Substantia nigra (tissue), 51 donors: ENCODE measurements at places on chromosomes 6 and 20.

DNA sequence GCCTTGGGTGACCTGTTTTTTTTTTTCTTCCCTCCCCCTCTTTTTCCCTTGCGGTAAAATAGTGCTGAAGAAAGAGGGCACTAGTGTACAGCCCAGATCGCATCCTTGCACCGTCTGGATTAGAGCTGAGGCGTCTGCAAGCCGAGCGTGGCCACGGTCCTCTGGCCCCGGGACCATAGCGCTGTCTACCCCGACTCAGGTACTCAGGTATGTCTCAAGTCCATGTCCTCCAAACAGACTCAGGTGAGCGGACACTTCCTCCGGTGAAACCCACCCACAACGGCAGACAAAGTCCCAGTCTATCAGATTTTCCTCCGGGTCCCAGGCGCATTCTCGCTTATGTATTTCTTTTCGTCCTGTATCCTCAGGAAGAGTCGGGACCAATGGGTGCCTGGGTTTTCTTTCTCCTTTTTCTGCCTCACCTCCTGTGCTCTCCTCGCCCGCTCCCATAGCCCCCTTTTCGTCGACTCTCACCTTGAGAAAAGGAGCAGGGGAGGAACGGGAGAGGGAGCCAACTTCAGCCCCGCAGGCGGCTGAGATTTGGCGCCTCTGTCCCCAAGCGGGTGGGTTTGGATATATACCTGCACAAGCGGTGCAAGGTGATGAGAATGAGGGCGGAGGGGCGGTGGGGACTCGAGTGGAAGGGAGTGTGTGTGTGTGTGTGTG, 1.1 kb upstream of the GRM1 start:
- DNase-seq = no peak

DNA sequence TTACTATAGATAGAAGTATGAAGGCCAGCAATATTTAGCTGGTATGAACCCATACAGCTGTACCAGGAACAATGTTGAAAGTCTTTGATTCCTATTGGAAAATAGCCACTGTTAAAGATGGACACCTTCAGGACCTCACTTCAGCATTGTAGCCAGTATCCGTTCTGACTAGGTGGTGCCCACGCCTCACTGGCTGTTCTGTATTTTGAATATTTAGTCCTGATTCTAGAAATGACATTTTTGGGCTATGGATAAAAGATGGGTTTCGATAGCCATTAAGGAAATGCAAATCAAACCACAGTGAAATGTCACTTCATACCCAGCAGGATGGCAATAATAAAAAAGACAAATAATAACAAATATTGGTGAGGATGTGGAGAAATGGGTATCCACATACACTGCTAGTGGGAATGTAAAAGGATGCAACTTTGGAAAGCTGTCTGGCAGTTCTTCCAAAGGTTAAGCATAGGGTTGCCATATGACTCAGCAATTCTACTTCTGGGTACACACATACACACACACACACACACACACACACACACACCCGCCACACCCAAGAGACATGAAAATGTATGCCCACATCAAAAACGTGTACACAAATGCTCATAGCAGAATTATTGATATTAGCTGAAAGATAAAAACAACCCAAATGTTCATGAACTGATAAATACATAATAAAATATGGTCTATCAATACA, 56.8 kb downstream of the UTRN start:
- DNase-seq = no peak

DNA sequence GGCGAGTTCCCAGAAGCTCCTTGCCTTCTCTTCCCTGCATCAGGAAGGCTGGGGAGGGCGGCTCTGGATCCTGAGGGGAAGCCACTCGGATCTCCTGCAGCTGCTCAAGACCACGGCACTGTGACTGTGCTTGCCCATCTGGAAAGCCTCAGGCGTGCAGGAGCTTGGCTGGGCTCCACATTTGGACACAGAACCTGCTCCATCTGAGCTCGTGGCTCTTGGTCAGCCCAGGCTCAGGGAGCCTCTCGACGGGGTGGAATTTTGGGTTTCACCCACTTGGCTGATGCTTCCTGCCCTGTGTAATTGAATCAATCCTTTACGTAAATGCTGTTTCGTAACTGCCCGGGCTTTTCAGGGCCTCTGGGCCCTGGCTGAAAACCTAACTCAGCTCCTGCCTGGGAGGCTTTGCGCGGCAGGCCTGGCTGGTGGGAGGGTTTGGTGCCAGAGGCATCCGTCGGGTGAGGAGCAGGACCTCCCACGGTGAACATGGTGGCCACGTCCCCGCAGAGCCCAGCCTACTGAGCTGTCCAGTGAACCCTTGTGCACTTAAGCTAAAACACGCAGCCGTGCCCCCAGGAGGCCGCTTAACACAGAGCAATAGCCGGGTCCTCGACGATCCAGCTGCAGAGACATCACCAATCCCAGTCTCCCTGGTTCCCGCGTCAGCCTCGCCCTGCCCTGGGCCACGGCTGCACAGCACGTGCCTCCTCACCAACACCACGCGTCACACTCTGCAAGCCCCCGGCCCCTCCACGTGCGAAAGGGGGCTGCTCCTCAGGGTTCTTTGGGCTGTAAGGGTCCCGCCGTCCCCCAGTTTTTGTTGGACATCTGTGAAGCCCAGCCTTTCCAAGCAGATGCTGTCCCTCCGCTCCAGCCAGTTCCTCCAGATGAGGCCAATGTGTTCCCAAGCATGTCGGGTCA, 241.0 kb downstream of the DLL1 start:
- DNase-seq = no peak

DNA sequence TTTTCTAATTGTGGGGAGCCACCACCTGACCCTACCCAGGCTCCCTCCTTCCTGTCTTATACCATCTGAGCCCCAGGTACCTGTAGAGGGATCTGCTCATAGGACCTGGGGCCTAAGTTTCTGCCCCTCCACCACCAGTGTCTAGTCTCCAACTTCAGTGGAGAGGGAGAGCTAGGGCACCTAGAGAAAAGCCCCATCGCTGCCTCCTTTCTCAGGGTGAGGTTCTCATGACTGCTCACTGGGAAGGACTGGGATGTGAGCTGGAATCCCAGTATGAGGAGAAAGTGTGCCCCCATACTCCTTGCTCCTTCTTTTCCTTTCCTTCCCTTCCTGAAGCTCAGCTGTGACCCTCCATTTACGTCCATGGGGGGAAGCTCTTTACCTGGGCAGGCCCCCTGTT, 231.6 kb downstream of the LRFN2 start:
- DNase-seq = no peak

GRCh38 chr20:21053002-21053762, 53.0 kb downstream of the LINC00237 start:
- DNase-seq = no peak

- no peak for DNase-seq
These were observed 157.7 kb upstream of the FLRT3 start for GRCh38 chr20:14495066-14495465.

- no peak for DNase-seq
These were observed 31.5 kb upstream of the MOCS1 start for GRCh38 chr6:39965751-39966150.

DNA sequence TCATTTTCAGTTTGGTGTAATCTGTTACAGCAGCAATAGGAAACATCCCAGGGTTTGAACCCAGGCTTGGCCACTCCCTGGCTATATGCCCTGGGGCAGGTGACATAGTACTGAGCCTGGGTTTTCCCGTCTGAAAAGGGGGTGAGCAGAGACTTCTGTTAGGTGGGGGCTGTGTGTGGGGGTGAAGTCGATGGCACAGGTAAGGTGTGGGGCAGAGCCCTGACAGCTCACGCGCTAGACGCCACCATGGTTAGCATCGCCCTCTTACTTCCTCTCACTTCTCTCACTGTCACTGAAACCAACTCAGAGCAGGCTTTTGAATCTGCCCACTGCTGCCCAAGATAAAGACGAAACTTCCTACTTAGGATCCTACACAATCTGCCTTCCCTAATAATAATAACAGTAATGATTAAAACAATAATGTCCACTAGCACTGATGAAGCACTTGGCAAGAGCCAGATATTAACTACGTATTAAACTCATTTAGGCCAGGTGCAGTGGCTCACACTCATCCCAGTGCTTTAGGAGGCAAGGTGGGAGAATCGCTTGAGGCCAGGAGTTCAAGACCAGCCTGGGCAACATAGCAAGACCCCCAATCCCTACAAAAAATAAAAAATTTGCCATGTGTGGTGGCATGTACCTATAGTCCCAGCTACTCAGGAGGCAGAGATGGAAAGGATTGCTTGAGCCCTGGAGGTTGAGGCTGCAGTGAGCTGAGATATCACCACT, 117.9 kb upstream of the PTPN1 start:
- DNase-seq = no peak

- DNase-seq = no peak
These were observed 41.7 kb downstream of the SLC9A8 start for GRCh38 chr20:49854190-49854875.

GRCh38 chr6:2940010-2940850, 31.1 kb downstream of the SERPINB6 start:
- DNase-seq = no peak

- DNase-seq = no peak
These were observed 1.1 kb downstream of the AGPAT4 start for GRCh38 chr6:161272635-161273273.

DNA sequence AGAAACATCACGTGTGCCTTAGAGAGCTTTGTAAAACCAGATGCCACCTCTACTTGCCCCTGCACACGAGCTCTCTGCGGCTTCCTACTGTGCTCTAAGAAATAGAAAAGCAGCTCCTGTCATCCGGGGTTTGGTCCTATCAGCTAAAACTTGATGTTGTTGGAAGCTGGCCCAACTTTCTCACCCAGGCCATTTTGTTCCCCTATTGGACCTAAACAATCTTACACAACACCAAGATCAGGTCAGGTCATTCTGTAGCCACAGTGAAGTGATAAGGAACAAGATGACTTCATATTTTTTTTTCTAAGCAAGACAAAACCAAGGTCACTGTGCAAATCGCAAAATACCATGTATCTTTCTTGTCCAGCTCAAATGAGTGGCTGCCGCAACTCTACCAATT, 486.0 kb downstream of the PTPRT start:
- no peak for DNase-seq

DNA sequence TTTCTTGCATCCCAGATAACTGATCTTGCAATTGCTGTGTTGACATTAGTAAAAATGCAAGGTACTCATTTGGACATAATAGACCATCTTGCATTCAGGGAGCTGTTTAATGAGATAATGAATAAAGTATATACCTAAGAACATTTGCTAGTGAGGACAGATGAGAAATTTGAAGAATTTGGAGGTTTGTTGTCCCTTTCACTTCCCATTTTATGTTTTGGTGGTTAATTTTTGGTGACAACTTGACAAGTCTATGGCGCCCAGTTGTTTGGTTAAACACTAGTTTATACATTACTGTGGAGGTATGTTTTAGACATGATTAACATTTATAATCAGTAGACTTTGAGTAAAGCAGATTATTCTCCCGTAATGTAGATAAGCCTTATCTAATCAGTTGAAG, 300.2 kb upstream of the SYNCRIP start:
- DNase-seq = no peak

GRCh38 chr6:119024111-119024510, 54.4 kb downstream of the FAM184A start:
- DNase-seq = no peak

DNA sequence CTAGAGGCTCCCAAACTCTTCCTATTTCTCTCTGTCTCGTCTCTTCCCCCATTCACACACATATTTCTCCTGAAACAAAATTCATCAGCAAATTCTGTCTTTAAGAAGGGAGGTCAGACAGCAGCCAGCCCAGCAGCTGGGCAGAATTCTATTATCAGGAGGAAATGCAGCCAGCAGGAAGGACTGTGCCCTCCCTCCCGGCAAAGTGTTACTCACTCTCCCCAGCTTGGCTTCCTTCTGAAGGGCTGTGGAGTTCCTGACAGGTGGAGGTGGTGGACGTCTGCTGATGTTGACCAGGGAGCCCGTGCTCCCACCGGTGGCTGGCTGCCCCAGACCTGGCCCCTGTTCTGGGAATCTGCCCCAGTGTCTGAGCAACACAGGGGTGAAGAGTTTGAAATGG, 37.3 kb downstream of the KCNB1 start:
- DNase-seq = no peak

DNA sequence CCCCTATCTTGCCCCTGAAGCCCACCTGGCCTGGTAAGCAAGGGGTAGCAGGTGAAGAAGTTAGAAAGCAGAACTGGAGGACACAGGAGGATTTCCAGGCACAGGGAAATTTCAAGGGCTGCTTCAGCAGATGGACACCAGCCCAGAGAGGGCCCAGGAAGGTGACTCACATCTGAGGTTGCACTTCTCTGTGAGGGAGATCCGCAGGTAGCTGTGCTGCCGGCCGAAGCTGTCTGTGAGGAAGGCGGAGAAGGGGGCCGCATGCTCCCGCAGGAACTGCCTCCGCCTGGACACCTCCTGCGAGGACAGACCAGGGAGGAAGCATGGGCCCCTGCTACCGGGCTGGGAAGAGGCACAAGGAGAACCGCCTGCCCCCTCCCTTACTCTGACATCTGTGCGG, 7.1 kb downstream of the MOCS1 start:
- no peak for DNase-seq

- DNase-seq = no peak
These were observed 40.1 kb downstream of the ILRUN start for GRCh38 chr6:34656378-34657036.

DNA sequence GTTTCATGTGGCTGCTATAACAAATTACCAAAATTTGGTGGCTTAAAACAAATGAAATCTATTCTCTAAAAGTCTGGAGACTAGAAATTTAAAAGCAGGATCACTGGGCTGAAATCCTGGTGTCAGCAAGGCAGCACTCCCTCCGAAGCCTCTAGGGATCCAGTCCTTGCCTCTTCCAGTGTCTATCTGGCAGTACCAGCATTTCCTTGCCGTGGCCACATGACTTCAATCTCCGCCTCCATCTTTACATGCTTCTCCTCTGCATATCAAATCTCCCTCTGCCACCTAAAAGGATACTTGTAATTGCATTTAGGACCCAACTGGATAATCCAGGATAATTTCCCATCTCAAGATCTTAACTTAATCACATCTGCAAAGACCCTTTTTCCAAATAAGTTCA, 30.2 kb downstream of the ARHGAP18 start:
- no peak for DNase-seq

DNA sequence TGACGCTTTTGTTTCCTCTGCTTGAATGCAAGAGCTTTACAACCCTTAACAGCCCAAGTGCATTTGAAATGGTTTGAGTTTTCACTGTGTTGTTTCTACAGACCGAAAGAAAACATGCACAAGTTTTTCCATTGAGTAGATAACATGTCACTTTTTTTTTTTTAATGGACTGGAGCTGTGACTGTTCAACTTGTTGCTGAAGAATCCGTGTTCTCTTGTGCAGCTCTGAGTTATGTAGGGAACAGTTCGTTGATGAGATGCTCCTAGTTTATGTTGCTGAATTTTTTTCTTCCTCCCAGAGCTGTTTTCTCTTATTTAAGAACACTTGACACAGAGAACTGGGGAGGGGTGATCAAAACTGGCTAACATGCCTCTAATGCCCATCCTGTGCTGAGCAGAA, 89.3 kb downstream of the DTD1 start:
- DNase-seq = no peak

GRCh38 chr6:57243954-57244353, 21.8 kb upstream of the RAB23 start:
- no peak for DNase-seq
